GM23248 (cell line): ENCODE measurements at places on chromosomes 13 and 19. TPM values are rescaled to one million over a fixed set of nuclear protein-coding genes. Genes with fewer than 3 reads are reported as not detected.

DNA sequence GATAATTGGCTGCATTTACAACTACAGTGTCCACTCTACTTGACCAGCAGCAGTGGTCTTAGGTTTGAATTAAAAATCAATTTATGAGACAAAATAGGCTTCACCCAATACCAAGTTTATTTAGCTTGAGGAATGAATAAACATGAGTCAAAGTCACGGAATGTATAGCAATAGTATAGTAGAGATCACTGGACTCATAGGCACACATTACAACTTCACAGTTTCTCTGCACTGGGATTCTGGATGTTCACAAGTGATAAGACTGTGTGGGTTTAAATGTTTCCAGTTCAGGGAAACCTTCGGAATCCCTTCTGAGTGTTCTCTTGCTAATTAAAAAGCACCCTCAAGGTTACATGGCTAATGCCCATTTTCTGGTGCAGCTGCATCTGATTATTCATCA is 1064.9 kb downstream of the SLITRK5 start:
- H3K4me1 ChIP-seq: no peaks in the 10 kb centered on the region
- no peaks in the 10 kb centered on the region for H3K36me3 ChIP-seq
- no peak overlapping the region for H3K27ac ChIP-seq
- no peak overlapping the region for H3K4me3 ChIP-seq

The PSG5 gene
- total RNA-seq: 430 and 534 TPM in 2 replicates

DNA sequence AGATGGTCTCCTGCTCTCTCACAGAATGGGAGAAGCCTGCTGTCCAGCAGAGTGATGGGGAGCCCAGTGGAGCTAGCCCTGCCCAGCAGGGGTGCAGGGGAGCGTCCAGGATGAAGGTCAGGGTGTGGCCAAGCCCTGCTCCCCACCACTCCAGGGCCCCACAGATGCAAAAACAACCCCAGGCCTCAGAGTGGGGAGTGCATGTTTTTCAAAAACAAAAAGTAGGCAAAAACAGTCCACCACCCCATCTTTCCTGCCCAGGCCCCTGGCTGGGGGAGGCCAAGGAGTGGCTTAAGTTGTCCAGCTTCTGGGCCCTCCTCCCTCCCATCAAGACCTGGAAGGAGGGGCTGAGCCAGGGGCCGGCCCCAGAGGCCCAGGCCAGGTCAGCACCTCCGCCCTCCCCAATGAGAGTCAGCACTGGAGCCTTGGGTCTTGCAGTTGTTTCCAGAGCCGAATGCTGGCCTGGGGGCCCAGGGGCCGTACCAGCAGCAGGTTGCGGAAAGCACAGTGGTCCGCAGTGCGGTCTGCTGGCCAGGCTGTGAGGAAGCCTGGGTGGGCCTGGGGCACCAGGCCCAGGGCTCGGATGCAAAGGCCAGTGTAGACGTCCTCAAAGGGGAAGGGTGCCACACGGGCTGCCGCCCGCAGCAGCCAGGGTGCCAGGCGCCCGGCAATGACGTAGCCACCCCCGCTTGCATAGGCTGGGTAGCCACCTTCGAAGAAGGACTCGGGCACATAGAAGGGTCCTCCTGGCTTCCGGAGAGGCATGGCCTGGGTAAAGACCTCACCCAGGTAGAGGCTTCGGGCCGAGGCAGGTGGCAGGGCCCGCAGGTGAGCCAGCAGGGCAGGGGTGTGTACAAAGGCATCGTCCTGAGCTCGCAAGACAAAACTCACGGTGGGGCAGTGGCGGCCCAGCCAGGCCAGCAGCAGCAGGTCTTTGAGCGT is 1.7 kb downstream of the B3GNT8 start:
- no peak overlapping the region for H3K27ac ChIP-seq
- no peak overlapping the region for H3K4me3 ChIP-seq
- DNase-seq: no peak
- H3K36me3 ChIP-seq: no peaks in the 10 kb centered on the region
- H3K27me3 ChIP-seq: no peaks in the 10 kb centered on the region

GRCh38 chr19:41434450-41434849 is 5.3 kb downstream of the DMAC2 start:
- no peak overlapping the region for H3K27ac ChIP-seq
- H3K27me3 ChIP-seq: no peaks in the 10 kb centered on the region
- no peak overlapping the region for H3K4me3 ChIP-seq
- DNase-seq: no peak
- peaks cover 7% of the 10 kb centered on the region; the same call in 1 of the 2 replicates for H3K4me1 ChIP-seq

DNA sequence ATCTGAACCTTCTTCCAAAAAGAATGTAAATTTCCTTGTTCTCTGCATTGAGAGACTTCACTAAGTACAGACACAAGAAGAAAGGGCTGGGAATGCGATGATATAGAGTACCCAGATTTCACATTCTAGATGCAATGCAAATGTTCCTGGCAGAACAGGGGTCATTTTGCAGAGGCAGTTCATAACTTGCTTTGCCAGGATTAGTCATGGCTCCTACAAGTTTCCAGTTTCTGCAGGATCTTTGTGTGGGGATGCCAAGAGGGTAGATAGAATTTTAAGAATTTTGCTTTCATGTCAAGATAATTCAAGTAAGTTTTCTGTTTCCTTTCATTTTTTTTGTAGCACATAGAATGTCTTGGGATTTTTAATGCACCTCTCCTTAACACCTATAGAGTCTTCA is 181.2 kb downstream of the FGF9 start:
- H3K36me3 ChIP-seq: no peaks in the 10 kb centered on the region
- no peaks in the 10 kb centered on the region for H3K27me3 ChIP-seq
- H3K4me3 ChIP-seq: no peak overlapping the region
- peak; percentile 36 for DNase-seq
- H3K27ac ChIP-seq: no peak overlapping the region
- H3K4me1 ChIP-seq: no peaks in the 10 kb centered on the region

The CGB5 gene
- total RNA-seq: not detected in 2 replicates
